Ureter (tissue), 1 donor: ENCODE measurements at places on chromosomes 7 and 10. TPM values are rescaled to one million over a fixed set of nuclear protein-coding genes. Genes with fewer than 3 reads are reported as not detected.

DNA sequence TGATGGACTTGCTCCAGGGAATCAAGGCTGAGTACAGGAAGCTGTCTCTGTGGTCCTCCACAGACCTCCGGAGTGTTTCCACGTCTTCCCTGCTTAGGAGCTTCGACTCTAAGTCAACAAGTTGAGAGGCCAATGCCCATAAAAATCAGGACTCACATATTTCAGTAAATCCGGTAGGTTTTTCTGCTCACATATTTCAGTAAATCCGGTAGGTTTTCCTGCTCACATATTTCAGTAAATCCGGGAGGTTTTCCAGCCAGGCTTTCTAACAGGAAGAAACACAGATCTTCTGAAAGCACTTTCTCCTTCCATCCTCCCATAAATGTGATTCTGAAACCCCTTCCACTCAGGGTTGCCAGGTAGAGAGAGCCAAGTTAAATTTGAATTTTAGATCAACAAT lies 340.1 kb upstream of the SHH start:
- DNase-seq, result no peak

DNA sequence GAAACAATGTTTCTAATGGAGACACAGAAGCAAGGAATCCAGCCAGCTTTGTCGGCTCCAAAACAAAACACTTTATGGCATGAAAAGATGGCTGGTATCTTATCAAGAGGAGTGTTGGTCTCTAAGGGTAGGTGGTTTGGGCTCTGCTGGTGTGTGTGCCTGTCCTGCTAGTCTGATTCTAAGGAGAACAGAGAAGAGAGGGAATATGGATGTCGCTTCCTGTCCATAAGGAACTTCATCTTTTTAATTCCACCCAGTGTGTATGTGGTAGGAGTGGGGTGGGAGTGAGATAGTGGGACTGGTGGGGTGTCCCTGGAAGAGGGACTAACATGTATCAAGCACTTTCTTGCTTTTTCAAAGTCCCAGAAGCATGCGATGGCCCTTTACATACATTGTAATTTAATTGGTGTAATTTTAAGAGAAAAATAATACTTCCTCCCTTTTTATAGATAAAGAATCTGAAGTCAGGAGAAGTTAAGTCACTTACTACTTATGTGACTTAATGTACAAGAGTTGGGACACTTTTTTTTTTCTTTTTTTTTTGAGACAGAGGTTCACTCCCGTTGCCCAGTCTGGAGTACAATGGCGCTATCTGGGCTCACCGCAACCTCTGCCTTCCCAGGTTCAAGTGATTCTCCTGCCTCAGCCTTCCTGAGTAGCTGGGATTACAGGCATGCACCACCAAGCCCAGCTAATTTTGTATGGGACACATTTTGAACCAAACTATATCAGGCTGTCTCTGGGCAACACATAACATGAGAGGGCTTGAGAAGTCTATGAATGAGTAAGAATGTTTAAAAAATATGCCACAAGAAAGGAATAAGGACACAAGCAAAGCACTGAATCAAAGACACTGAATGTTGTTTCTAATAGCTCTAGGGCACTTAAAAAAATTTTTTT lies 18.8 kb downstream of the NT5C3A start:
- no peak for DNase-seq

NEUROG3 gene
- not detected for total RNA-seq

GRCh38 chr10:133161486-133162109 lies 1.6 kb downstream of the KNDC1 start:
- DNase-seq, result no peak

ZNF239 gene
- total RNA-seq, result 14.6 TPM

- DNase-seq, result no peak
These were observed 96.4 kb upstream of the PCGF5 start for GRCh38 chr10:91124016-91124415.

- DNase-seq, result no peak
These were observed 3.9 kb downstream of the FOXL3 start for GRCh38 chr7:293681-294439.

- DNase-seq, result peak; percentile 48
These were observed 24.9 kb upstream of the FAM3C start for GRCh38 chr7:121420976-121421375.

MYO1G gene
- 6.0 TPM for total RNA-seq

GRCh38 chr10:62047960-62048383 lies 146.5 kb downstream of the ARID5B start:
- no peak for DNase-seq

GRCh38 chr7:155594961-155595366 lies 48.6 kb upstream of the CNPY1 start:
- peak; percentile 38 for DNase-seq

IFIT3 gene
- total RNA-seq, result 10.2 TPM

DNA sequence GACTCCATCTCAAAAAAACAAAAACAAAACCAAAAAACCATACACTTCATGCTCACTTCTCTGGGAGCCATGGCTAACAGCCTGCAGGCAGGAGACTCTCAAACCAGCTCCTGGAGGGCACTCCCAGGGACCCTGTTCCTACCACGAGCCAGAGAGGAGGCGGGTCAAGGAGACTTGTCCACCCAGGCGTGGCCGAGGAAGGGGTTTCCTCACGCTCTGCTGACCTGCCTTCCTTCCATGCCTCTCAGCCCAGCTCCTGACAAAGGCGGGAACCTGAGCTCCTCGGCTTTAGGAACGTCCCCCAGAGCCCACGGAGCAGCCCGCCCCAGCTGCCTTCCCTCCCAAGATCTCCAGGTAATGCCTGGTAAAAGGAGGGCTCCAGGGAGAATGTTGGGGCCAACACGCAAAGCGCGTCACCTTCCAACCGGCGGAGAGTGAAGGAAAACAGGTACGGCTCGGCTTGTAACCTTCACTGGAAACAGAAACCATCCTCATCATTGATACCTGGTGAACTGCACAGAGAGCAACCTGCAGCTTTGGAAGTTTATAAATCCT lies 9.5 kb downstream of the GPR146 start:
- DNase-seq, result no peak

- DNase-seq, result peak; percentile 39
These were observed 29.0 kb upstream of the KNDC1 start for GRCh38 chr10:133131053-133131452.
